Aorta (tissue), 5 donors: ENCODE measurements at places on chromosomes 2 and 18. TPM values are rescaled to one million over a fixed set of nuclear protein-coding genes. Genes with fewer than 3 reads are reported as not detected.

The LOXL3 gene
- polyA plus RNA-seq: 6.4 TPM

The TNFRSF11A gene
- 1.5 TPM for polyA plus RNA-seq

The EPG5 gene
- polyA plus RNA-seq: 2.5 TPM

The RAMP1 gene
- 423 TPM for polyA plus RNA-seq

The ANKRD29 gene
- 5.5 TPM for polyA plus RNA-seq

The AQP12A gene
- polyA plus RNA-seq: not detected

The FLACC1 gene
- 2.5 TPM for polyA plus RNA-seq

The FBXO15 gene
- 3.5 TPM for polyA plus RNA-seq

The ANKRD39 gene
- 20.5 TPM for polyA plus RNA-seq

The CCDC85A gene
- polyA plus RNA-seq: not detected

The MERTK gene
- 9.6 TPM for polyA plus RNA-seq

The C2orf80 gene
- polyA plus RNA-seq: not detected

The SPP2 gene
- polyA plus RNA-seq: not detected

The INPP5D gene
- polyA plus RNA-seq: 0.95 TPM

The NEURL3 gene
- polyA plus RNA-seq: 0.75 TPM

The ERBB4 gene
- polyA plus RNA-seq: 1.5 TPM

The LYPD1 gene
- not detected for polyA plus RNA-seq

The POMC gene
- 4.5 TPM for polyA plus RNA-seq

The MYO1B gene
- polyA plus RNA-seq: 51.6 TPM

The TUBA4B gene
- not detected for polyA plus RNA-seq

The OTX1 gene
- not detected for polyA plus RNA-seq

The HJURP gene
- polyA plus RNA-seq: not detected

The TNS1 gene
- polyA plus RNA-seq: 404 TPM

The GKN2 gene
- polyA plus RNA-seq: 1.9 TPM

The RTP5 gene
- polyA plus RNA-seq: not detected

The SRD5A2 gene
- not detected for polyA plus RNA-seq

The NAT8 gene
- polyA plus RNA-seq: not detected

The AGXT gene
- not detected for polyA plus RNA-seq

The TBC1D8 gene
- 7.8 TPM for polyA plus RNA-seq

The SERPINB2 gene
- 0.25 TPM for polyA plus RNA-seq

The C18orf54 gene
- 0.50 TPM for polyA plus RNA-seq

The TTC32 gene
- 33.9 TPM for polyA plus RNA-seq

The CFAP65 gene
- not detected for polyA plus RNA-seq

The DGKD gene
- polyA plus RNA-seq: 8.9 TPM

The TLK1 gene
- 12.3 TPM for polyA plus RNA-seq

The LINC00305 gene
- polyA plus RNA-seq: not detected
